ENCODE measurements at places on chromosomes 4 and X.

DNA sequence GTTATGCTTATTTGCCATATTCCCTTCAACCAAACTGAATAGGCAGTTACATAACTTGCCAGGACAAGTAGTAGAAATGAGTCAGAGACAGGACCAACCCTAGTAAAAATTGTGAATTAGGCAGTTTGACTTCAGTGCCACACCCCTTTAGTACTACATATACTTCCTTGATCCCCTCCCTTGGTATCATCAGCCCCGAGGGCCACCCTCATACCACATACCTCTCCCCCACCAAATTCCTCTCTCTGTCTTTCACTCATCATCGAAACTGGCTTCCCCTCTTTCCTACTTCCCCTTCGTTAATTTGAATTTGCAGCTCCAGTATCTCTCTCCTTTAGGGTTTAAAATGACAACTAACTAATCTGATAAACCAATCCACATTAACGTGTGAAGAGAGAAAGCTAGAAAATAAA lies 7.9 kb upstream of the PTPN13 start:
- no peak for DNase-seq

- DNase-seq = no peak
Observed at GRCh38 chr4:129998436-129999150, 902.6 kb downstream of the C4orf33 start.

DNA sequence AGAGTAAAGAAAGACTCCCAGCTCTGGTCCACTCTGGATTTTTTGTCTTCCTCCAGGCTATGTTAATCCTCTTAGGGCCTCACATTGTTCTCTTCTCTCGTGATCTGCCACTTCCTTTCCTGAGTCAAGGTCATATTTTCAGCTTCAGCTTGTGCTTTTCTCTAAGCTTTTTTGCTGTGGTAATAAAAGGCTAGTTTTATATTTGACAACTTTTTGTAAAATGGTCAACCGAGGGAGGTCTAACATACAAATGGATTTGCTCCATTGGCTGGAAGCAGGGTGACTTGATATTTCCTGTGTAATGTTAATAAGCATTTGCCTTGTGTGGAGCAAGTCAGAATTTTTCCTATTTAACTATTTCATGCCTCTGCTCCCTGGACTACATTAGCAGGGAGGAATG lies 239.7 kb downstream of the RAB28 start:
- no peak for DNase-seq

DNA sequence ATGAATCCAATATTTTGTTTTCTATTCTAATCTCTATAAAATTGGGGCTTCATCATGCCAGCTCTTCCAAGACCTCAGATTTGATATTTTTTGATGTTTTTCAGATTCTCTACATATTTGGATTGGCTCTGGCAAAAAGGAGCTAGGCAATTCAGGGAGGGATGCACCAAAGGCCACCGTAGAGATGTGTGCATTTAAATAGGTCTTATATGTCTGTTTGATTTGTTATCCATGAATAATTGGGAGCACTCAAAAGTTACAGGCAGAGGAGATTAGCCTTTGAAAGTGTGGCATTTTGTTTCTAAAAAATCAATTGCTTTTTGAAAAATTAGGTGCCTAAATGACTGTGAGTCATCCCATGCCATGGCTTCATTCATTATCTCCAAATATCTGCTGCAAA lies 147.1 kb upstream of the RPS6KA6 start:
- no peak for DNase-seq

GRCh38 chr4:169724260-169724659 lies 33.5 kb downstream of the HPF1 start:
- no peak for DNase-seq

DNA sequence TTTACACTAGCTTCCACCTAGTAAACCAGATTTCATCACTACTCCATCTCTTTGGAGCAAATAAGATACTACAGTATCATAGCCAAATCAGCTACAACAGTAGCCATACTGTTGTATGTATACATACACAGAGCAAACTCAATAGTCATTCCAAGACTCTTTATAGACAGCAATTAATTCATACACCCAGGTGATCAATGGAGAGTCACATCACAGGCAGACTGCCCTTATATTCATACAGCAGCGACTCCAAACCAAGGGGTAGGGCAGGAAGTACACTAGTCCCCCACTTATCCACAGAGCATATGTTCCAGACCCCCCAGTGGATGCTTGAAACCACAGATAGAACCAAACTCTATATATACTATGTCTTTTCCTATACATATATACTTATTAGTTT lies 76.6 kb downstream of the FBXW7 start:
- DNase-seq = no peak

GRCh38 chr4:48203819-48204218 lies 65.8 kb downstream of the TEC start:
- DNase-seq = no peak

DNA sequence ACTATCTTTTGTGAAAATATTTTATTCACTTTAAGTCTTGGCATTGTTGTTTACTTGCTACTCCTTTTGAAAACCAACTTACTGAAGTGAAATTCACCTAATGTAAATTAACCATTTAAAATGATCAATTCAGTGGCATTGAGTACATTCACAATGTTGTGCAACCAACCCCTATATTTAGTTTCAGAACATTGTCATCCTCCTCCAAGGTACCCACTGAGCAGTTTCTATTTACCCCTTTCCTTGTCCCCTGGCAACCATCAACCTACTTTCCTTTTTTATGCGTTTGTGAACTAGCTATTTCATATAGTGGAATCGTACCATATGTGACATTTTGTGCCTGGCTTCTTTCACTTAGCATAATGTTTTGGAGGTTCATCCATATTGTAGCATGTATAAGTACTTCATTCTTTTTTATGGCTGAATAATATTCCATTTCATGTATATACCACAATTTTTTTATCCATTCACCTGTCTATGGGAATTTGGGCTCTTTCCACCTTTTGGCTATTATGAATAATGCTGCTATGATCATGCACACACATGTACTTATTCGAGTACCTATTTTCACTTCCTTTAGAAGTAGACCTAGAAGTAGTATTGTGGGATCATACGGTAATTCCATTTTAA lies 85.0 kb downstream of the WWC2 start:
- no peak for DNase-seq

GRCh38 chr4:147596981-147597380 lies 20.2 kb upstream of the TMEM184C start:
- no peak for DNase-seq

DNA sequence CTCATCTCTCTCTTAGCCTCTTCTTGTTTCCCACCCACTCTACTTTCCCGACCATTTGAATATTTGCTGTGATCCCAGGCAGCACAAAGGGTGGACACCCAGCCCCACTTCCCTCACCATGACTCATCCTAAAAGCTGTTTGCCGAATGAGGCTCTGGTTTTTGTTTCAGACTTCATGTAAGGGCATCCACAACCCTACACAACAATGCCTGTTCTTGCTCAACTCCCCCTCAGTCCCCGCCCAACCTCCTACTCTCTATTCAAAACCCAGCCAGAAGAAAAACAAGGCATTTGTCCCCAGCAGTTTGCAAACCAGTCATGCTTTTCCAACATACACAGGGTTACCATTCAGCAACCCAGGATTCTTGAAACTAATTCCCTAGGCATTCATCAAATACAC lies 516.5 kb upstream of the CNKSR2 start:
- no peak for DNase-seq

Data from D341Med (cell line).